ENCODE measurements at places on chromosomes 1 and 21. TPM values are rescaled to one million over a fixed set of nuclear protein-coding genes. Genes with fewer than 3 reads are reported as not detected.

Gene TNFRSF25
- total RNA-seq, result 18.9 TPM

Gene SPATA21
- not detected for total RNA-seq

Gene VWA5B1
- not detected for total RNA-seq

Gene SPRR2E
- not detected for total RNA-seq

Gene TARBP1
- total RNA-seq, result 20.9 TPM

Gene SLC30A2
- not detected for total RNA-seq

Gene GBP2
- total RNA-seq, result 66.5 TPM

Gene TTLL10
- total RNA-seq, result not detected

Gene SPATA46
- not detected for total RNA-seq

Gene FMO4
- total RNA-seq, result 1.2 TPM

Gene APCS
- not detected for total RNA-seq

Gene CATSPERE
- total RNA-seq, result 4.9 TPM

Gene CFAP74
- not detected for total RNA-seq

Gene TLR5
- total RNA-seq, result under 0.01 TPM

Gene FMN2
- total RNA-seq, result 0.19 TPM

Gene PTPN22
- total RNA-seq, result under 0.01 TPM

Gene BGLAP
- 0.19 TPM for total RNA-seq

Gene CD1E
- total RNA-seq, result not detected

Gene SELP
- 14.8 TPM for total RNA-seq
